ENCODE measurements at places on chromosomes 16 and 17. TPM values are rescaled to one million over a fixed set of nuclear protein-coding genes. Genes with fewer than 3 reads are reported as not detected.

MT4 gene
- not detected for total RNA-seq

SPATA32 gene
- total RNA-seq = not detected

USP6 gene
- not detected for total RNA-seq

SPN gene
- not detected for total RNA-seq

TPSD1 gene
- not detected for total RNA-seq

GINS2 gene
- total RNA-seq = 13.3 TPM

AATK gene
- 2.1 TPM for total RNA-seq

HSD17B1 gene
- 0.18 TPM for total RNA-seq

DNAAF8 gene
- total RNA-seq = 0.42 TPM

DPH1 gene
- 13.2 TPM for total RNA-seq

DNA sequence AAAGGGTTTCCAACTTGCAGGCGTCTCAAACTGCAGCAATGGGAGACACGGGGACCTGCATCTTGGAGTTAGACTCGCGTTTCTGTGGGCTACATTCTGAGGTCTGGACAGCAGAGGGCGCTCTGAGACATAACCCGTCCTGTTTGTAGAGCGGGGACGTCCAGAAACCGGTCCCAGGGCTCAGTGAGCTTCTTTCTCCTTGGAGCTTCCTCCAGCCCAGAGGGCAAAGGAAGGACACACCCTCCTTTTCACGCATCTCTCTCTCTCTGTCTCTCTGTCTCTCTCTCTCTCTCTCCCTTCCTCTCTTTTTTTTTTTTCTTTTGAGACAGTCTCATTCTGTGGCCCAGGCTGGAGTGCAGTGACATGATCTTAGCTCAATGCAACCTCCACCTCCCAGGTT, 19.8 kb downstream of the COX4I1 start:
- no peak for DNase-seq

- DNase-seq = no peak
Measured at GRCh38 chr17:67500261-67500660, 123.2 kb downstream of the PITPNC1 start.

GRCh38 chr17:28112606-28113005, 70.1 kb downstream of the NLK start:
- DNase-seq = peak; percentile 15

- peak; percentile 29 for DNase-seq
Measured at GRCh38 chr17:51371732-51372151, 111.4 kb downstream of the UTP18 start.

- DNase-seq = no peak
Measured at GRCh38 chr16:53565296-53565863, 62.4 kb upstream of the AKTIP start.

DNA sequence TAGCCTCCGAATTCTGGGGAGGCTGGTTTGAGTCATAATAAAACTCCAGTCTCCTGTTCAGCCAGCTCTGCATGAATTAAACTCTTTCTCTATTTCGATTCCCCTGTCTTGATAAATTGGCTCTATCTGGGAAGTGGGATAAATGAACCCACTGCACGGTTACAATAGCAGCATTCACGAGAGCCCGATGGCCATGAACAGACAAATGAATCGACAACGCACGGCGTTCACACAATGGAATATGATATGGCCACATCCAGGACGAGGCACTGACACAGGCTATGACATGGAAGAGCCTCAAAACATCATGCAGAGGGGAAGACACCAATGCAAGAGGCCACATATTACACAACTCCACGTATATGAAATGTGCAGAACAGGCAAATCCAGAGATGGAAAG, 5.6 kb upstream of the CARD14 start:
- DNase-seq = no peak

GRCh38 chr17:78390241-78391050, 12.0 kb downstream of the PGS1 start:
- DNase-seq = peak; percentile 24

- peak; percentile 57 for DNase-seq
Measured at GRCh38 chr16:57017251-57017650, 27.9 kb downstream of the NLRC5 start.

GRCh38 chr16:77414752-77415231, 20.0 kb downstream of the ADAMTS18 start:
- DNase-seq = no peak

DNA sequence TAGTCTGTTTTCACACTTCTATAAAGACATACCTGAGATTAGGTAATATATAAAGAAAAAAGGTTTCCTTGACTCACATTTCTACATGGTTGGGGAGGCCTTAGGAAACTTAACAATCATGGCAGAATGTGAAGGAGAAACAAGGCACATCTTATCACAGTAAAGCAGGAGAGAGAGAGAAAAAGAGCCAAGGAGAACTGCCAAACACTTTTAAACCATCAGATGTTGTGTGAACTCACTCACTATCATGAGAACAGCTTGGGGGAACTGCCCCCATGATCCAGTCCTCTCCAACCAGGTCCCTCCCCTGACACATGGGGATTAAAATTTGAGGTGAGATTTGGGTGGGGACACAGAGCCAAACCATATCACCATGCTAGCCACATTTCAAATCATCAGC, 547.9 kb downstream of the CDH13 start:
- no peak for DNase-seq

- no peak for DNase-seq
Measured at GRCh38 chr17:13931800-13932460, 137.4 kb upstream of the COX10 start.

GRCh38 chr16:65702707-65703402, 581.0 kb upstream of the CDH11 start:
- no peak for DNase-seq

- DNase-seq = no peak
Measured at GRCh38 chr17:65060631-65061254, 4.2 kb upstream of the GNA13 start.

DNA sequence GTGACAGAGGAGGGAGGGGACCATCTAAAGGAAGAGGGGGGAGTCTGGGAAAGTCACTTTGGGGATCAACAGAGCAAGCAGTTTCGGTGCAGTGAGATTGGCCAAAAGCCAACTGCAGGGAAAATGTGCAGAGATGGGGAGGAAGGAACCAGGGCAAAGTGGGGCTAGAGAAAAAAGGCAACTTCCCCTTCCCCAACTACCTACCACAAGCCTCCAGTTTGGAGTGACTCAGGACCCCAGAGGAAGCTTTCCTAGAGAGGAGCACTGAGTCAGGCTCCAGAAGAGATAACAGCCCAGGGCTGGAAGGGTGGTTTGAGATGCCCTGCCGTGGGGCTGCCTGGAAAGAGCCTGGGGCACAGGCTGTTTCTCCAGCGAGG, 6.9 kb upstream of the CD300LD start:
- no peak for DNase-seq

GRCh38 chr16:81599034-81599744, 154.6 kb downstream of the CMIP start:
- no peak for DNase-seq

DNA sequence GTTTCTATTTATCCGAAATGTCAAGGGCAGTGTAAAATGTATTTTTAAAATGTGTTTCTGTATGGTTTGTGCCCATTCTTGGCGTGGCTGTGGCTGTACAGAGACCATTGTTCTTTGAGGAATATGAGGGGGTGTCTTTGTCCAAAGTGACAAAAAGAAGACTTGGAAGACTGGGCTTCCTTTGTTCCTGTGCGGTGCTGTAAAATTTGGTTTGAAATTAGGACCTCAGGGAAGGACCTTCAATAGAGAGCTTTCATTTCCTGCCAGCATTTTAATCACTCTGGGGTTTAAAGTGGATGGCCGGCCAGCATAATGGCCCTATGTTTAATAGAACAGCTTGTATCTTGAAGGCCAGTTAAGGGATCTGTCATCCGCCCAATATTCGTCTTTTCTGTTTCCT, 190.1 kb upstream of the TBX2 start:
- no peak for DNase-seq

DNA sequence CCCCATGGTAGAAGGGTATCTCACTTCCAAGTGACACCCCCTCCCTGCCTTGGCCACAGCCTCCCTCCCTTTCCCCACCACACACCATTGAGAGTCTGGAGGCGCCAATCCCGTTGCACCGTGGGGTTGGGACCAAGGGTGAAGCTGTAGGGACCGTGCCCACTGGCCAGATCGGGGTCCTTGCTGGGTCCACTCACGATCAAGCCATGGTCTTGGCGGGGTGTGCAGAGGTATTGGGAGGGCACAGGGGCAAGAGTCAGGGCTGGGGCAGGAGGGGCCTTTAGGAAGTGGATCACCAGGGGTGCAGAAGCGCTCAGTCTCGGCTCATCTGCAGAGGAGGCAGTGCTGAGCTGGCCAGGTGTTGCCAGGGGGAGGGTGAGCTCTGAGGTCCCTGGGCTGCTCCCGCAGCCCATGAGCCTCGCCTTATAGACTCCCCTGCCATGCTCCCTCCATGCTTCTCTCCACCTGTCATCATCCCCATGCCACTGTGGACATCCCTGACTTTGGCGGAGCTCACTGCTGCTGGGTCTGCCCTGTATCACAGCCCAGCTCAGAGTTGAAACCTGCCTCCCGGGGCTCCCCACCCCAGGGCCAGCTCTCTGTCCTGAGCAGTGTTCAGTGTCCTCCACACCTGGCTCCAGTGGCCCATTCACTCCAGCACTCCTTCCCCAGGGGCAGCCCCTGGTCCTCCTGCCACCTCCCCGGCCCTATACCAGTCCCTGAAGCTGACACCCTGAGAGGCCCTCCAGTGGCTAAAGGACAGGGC, 8.3 kb downstream of the CDH16 start:
- no peak for DNase-seq

GRCh38 chr17:50139950-50140885, 10.3 kb upstream of the SAMD14 start:
- no peak for DNase-seq

- no peak for DNase-seq
Measured at GRCh38 chr16:7624871-7625766, 292.5 kb downstream of the RBFOX1 start.

DNA sequence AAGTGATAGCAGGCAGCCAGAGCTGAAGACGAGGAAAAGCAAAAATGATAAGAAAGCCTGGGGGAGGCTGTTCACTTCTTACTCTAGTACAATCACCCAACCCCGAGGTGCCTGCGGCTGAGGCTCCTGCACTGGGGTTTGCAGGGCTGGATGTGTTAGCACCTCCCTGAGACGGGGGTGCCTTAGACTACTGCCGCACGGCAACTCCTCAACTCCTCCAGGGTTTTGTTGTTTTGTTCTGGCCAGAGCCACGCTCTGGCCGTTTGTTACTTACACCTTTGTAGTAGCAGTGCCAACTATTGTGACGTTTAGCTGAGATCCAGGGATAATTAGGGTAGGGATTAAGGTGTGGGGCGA, 51.5 kb downstream of the LDHD start:
- no peak for DNase-seq

GRCh38 chr17:79089720-79090442, 15.3 kb downstream of the ENGASE start:
- no peak for DNase-seq

GRCh38 chr17:43338886-43339516, 59.8 kb upstream of the ARL4D start:
- no peak for DNase-seq

- DNase-seq = no peak
Measured at GRCh38 chr17:37519251-37519985, 29.7 kb downstream of the DUSP14 start.

GRCh38 chr17:67221062-67221998, 23.7 kb downstream of the HELZ start:
- DNase-seq = peak; percentile 15

DNA sequence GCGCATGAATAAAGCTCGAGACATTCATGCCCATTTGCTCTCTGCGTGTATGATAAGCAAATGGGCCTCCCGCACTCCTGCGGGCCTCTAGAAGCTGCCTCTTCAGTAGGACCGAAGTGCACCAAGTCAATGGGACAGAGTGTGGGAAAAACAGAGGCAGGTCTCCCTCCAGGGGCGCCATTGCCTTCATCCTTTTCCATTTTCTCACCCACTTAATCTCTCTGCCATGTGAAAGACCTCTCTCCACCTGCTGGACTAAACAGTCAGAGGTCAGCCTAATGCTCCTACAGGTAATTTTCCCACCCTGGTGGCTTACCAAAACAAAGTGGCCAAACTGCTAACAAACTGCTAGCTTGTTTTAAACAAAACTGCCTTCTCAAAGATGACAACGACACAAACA, 210.9 kb downstream of the ZFHX3 start:
- no peak for DNase-seq

DNA sequence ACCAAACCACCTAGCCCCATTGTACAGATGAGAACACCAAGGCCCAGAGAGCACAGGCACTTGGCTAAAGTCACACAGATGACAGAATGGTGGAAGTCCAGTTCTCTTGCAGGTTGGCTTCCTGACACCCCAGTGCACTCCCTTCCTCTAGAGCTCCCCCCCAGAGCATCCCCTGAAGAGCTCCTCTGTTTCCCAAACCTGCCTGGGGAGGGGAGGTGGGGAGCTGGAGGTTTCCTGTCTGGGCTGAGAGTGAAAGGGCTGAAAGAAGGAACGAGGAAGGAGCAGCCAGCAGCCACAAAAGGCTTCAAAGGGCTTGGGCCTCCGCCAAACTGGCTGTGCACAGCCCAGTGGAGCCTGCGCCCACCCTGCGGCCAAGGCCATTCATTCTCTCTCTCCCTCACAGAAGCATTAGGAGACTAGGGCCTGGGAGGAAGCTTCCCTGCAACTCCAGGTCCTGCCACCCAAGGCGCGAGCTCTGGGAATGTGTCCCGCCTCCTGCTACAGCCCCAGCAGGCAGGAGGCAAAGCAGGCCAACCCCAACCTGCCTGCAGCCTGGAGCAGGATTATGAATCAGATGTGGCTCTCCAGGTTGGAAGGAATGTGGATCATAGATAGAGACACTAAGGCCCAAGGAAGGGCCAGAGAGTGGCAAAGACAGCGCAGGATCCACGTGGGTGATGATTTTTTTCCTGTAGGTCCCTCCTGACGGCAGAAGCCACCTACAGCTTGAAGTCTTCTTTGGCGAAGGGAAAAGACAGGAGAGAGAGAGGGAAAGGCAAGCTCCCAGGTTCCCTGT, 913 bp downstream of the SLC13A5 start:
- DNase-seq = no peak

GRCh38 chr17:16989230-16989952, 17.5 kb upstream of the TNFRSF13B start:
- no peak for DNase-seq

GRCh38 chr16:63714876-63715275, 1407.0 kb downstream of the CDH11 start:
- no peak for DNase-seq

GRCh38 chr16:22192261-22193062, 13.6 kb upstream of the EEF2K start:
- peak; percentile 97 for DNase-seq
